ENCODE measurements at places on chromosomes 12 and 14.

DNA sequence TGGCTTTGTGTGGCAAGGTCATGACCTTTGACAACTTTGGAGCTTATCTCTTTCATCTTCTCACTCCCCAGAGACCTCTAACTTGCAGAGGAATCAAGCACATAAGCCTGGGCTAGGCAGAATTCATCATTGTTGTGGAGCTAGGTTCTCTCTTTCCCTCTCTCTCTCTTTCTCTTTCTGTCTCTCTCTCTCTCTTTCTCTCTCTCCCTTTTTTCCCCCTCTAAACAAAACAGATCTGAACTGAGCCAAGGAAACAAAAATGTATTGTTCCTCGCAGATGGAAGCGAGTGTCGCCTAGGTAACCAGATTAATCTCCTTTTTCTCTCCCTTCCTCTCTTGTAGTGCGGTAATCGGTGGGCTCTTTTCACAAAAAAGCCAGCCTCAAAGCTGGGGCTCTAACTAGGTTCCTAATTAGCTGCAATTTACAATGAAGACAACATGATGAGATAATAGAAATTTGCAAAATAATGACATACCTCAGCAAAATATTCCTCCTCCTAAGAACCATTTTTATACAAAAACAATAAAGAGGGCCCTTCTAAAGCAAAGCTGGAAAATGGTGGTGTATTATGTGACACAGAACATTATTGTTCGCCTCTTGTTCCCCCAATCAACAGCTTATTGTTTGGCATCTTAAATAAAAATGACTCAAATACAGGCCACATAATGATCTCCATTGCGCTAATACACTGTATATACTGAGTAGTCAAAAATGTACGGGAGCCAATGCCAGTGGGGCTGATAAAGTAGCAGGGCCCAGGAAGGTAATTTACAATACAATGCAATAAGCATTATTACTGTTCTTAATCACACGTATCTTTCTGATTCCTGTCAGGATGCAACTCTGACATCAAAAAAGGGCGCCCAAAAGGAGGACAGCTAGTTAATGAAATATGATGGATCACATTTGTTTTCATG is 65.7 kb upstream of the SOX5 start:
- no peak for DNase-seq

- DNase-seq, result no peak
These were observed 96.3 kb upstream of the PLEKHA5 start for GRCh38 chr12:19033244-19033643.

DNA sequence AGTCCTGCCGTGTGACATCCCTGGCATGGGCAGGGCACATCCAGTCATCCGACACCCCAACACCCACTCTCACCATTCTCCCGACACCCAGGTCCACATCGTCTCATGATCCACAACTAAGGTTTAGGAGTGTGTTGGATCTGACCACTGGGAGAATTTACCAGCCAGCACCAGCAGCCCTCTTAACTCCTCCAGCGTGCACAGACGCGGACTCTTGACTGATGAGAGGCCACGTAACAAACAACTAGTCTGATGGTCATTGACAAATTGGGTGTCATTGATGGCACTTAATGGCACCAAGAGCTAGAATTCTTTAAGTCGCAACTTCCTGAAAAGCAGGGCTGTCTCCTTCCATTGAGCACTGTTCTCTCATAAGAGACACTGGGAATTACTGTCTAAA is 203.0 kb upstream of the SFSWAP start:
- no peak for DNase-seq

DNA sequence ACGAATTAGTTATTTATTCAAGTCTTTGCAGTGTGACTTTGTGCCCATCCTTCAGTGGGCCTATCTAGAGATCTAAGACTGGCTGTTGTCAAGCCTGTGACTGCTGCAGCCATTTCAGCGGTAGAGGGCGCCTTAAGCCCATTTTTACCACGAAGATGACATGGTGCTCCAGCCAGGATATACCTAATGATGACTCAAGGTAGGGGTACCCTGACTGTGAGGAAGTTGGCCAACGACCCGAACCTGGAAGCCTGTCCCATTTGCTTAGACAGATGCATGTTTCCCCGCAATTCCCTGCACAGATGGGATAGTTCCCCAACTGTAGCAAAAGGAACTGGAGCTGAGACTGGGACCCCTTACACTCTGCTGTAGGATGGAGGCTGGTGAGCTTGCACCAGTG is 41.3 kb downstream of the RAB3IP start:
- peak; percentile 12 for DNase-seq

GRCh38 chr12:5560265-5560664 is 128.4 kb downstream of the NTF3 start:
- DNase-seq, result no peak

DNA sequence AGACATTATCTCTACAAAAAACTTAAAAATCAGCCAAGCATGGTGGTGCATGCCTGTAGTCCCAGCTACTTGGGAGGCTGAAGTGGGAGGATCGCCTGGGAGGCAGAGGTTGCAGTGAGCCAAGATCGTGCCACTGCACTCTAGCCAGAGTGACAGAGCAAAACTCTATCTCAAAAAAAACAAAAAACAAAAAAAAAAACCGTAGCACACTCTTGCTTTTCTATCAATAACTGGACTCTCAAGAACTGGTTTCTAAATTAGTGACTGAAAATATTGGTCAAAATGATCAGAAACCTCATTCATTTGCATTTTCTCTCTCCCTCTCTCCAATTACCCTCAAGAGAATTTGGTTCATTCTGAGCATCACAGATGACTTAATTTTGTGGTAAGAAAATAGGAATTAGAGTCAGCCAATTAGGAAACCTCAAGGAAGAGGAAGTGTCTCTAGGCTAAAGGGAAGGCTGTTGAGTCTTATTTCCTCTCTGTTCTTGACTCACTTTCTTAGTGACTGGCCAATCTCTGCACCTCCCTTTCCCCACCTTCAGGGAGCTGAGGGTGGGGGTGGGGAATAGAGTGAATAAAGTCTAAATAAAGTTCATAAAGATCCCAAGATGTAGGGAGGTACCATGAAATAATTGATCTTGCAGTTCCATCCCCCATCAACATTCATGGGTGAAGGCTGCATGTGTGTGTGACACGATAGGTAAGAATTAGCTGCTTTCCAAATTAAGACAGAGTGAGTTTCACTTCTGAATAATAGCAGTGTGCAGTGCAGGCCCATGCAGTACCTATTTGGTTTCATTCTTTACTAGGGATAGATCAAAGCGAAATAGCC is 6.8 kb upstream of the PSMA6 start:
- no peak for DNase-seq

DNA sequence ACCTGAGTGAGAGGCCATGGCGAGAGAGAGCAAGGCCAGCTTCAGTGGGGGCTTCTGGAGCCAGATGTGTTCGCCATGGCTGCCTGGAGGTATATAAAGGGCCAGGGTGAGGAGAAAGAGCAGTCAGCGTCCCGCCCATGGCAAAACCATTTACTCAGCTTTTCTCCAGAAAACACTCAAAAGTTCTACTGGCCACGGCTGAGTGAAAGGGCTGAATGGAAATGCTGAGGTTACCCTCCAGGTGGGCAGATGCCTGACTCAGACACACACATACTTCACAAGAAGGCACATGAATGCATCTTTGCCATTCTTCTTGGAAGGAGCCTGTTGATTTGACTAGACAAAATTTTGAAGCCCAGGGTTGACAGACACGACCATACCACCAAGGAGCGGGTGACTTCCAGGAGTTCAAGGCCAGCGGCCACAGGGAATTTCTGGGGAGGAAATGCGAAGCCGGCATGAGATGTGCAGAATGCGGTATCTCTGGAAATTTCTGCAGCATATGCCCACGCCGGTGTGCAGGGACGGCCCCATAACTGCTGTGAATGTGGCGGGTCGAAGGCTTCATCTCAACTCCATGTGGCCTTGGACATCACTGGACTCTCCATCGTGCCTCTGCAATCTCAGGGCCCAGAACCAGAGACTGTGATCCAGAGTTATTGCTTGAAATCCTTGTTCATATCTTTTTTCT is at the start of gene IL31:
IL31 (minus strand) TSS at position 67 of the 691 bp plus-strand sequence; CDS start at position 18, 49 bp downstream.
- no peak for DNase-seq

DNA sequence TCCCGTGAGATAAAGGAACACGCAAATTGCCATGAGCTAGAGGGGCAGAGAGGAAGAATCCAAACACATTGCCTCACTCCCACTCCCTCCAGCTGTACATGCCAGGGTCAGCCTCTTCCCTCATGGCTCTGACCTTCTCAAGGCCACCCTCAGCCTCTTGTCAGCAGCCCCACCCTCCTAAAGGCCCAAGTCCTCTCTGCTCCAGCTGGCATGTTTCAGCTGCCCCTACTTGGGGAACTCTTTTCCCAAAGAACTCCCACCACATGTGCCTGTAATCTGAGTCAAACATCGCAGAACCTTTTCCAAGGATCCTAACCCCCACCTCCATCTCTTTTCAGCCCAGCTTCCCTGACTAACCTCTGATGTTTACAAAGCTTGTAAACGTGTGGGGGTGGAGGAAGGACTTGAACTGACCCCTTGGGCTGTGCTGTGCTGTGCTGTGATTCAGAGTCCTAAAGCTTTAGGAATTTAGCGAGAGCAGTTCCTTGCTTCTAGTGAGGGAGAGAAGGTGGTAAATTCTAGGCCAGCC is 7.3 kb upstream of the CACNB3 start:
- no peak for DNase-seq

DNA sequence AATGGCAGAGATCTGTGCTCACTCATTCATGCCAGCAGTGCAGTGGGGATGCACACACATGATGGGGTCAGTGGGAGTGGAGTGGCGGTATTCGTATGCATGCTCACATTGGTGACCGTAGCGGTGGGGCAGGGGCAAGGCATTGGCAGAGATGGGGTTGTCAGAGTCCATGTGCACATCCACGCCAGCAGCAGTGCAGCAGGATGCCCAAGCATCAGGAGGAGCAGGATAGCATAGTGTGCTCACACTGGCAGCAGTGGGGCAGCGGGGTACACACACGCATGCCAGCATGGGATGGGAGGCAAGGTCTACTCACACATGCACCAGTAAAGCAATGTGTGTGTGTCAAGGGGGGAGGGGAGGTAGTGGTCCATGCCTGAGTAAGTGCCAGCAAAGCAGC is 89.4 kb upstream of the GARIN6 start:
- DNase-seq, result no peak

- no peak for DNase-seq
These were observed 215.3 kb downstream of the SEC23A start for GRCh38 chr14:38887696-38888095.

- no peak for DNase-seq
These were observed 292.6 kb downstream of the C12orf75 start for GRCh38 chr12:105622846-105623736.

DNA sequence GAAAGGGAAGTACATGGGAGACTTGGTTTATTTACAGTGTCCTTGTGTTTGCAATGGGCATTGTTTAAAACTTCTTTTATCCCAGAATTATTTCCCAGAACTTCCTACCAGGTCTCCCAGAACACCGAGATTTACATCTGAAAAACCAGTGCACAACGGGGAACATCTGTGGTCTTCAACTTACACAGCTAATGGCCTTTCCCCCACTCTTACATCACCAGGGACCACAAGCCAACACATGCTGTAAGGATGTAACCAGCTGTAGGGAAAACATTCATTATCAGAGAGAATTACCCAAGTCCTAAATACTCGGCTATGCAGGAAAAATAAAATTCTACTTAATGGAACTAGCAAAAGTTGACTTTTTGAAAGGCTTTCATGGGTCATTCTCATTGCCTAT is 267.6 kb downstream of the DUSP6 start:
- DNase-seq, result no peak

DNA sequence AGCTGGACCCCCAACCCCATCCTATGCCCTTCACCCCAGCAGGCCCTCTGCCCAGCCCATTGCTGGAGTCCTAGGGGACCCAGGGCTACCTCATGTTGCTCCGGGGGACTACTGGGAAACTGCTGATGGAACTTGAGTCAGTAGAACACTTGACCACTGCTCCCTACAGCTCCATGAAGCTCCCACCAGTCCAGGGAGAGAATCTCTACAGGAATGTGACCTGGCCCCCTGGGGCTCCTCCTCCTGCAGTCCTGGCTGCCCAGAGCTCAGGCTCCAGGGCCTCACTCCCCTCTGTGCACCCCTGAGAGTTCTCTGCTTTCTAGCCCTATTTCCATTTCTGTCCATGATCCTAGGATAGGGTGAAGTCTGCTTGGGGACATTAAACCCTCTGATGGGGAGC is 10.8 kb upstream of the AQP2 start:
- DNase-seq, result no peak

DNA sequence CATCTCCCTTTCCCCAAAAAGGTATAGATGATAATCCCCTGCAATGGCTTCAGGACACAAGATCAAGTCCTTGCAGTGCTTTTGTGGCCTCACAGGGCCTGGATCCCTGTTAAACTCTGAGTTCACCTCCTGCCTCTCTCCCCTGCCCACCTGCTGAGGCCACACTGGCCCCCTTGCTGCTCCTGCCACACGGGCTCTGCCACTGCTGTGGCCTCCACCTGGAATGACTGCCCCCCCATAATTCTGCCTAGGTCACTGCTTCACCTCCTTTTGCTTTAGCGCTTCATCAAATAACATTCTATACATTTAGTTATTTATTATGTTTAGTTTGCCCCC is 653 bp upstream of the IFI27 start:
- no peak for DNase-seq

Measured in cerebellum (tissue), 4 donors.